Germinal center (tissue), 1 donor: ENCODE measurements at places on chromosomes 7 and 10.

- no peak for DNase-seq
Observed at GRCh38 chr7:157508477-157508881, 171.7 kb downstream of the DNAJB6 start.

DNA sequence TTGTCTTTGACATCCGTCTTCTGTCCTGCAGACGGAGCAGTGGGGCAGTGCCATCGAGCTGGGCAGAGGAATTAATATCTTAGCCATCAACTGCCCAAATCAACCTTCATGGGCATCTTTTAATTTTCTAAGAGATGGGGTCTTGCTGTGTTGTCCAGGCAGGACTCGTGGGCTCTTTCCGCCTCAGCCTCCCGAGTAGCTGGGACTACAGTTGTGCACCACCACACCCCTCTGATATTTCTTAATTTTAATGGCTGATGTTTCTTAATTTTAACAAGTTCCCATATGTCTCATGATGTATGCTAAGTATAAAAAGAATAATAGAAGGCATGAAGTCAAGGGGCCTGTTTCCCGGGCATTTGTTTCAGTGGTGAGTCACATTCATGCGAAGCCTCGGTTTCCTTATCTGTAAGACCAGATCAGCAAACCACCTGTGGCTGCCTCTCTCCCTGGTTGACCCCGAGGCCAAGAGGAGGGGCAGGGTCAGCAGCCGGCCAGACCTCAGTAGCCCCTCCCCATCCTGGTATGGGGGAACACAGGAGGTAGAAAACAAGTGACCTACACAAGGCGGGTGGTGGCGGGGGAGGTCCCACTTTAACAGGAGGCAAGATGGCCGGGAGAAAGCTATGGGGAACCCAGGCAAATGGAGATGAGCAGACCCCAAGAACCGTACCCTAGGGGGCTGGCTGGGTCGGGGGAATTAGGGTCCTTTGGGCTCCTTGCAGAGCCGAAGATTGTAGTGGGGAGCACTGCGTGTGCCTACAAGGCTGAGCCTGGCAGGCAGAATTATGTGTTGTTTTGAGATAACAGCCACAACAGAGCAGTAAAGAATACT, 85.5 kb downstream of the CUX1 start:
- DNase-seq, result no peak

DNA sequence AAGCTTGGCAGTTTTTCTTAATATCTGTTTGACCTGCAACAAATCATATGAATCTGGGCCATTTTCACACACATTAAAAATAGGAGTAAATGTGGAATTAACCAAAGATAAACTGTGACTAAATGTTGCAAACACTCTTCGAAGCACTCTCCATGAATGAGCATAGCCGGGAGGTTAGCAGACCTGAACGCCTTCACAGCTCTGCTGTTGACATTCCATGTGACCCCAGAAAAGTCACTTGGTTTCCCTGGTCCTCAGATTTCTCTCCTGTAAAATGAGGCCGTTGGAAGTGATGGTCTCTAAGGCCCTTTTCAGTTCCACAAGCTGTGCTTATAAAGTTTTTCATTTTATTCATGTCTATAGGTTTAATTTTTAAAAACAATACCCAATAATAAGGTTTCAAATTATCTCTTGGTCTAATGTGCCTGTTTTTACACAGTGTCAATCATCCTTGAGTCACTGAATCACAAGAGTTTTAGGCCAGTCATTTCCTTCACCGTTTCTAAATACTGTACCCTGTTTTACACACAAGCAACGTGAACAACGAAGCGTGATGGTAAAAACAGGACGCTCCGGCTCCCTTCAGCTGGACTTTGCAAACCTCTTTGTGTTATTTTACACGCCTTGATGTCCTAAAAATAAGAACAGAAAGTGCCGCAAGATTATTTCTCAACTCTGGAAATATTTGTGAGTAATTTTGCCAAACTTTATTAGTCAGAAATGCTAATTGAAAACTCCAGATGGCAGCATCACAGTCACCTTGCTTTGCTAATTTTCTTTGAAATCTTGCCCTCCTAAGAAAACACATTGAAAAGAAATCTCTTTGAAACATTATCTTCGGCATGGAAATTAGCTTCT, 38.6 kb upstream of the MET start:
- peak; percentile 15 for DNase-seq

DNA sequence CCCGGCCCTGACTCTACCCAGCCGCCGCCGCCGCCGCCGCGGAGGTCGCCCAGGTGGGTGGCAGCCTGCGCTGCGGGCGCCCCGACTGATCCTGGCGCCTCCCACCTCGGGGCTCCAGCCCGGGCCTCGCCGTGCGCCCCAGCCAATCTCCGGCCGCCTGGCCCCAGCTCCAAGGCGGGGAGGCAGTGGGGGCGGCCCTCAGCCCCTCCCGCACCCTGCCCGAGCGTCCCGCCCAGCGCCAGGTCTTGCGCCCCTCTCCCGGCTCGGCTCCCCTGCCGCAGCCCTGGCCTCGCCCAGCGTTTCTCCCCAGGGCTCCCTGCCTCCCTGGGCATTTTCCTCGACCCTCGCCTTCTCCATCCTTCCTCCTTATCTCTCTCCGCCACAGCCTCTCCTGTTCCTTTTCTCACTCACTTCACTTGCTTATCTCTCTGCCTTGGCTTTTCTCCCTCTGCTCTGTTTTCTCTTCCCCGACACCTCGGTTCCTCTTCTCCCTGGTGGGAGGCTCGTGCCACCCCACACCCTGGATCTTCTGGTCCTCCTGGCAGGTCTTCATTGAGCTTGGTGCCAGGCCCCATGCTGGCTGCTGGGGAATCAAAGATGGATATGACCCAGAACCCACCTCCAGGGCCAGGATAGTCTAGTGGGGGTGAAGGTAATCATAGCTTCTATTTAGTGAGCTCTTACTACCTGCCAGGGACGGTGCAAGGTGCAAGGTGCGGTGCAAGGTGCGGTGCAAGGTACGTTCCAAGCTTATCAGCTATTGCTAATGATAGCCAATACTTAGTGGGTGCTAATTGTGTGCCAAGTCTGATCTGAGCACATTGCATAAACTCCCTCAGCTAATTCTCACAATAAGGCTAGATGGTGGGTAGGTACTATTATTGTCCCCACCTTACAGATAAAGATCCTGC, at the start of gene SFRP5:
Gene SFRP5 (minus strand): TSS at position 87 of the 911 bp plus-strand sequence. CDS start 166 bp downstream, outside the sequence.
- DNase-seq, result no peak

DNA sequence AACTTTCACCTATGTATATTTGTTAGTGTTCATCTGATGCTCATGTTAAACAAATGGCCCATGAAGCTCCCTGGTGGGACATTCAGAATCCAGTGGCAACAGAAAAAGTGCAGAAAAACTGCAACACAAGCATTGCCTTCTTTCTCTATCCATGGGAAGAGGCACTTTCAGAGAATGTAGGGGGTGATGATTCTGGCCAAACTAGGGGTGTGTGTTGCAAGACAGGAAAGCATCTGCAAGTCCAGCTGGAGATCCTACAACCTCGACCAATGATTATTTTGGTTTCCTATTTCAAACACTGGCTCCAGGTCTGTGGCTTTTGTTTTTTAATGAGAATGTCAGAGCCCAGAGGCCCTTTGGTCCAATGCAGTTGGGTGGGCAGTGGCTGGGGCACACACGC, 198.7 kb downstream of the CXCL12 start:
- no peak for DNase-seq

DNA sequence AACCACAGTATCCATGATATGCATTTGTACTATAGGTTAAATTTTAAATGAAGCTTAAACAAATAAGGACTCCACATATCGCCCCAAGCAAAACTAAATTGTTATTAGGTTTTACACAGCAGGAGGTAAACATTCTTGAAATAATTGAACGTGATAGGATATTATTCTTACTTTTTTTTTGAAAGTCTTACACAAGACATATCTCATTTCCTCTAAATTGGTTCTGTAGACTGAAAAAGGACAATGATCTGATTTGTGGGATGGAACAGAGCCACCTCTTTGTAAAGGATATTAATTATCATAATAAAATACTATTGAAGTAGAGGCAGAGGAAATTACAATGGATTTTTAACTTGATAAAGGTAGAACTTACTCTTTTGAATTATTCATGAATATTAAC, 155.1 kb upstream of the SEMA3D start:
- no peak for DNase-seq

- no peak for DNase-seq
Observed at GRCh38 chr7:46424934-46425333, 503.9 kb upstream of the IGFBP3 start.

- DNase-seq, result peak; percentile 10
Observed at GRCh38 chr7:66952343-66953043, 31.5 kb downstream of the TMEM248 start.

- no peak for DNase-seq
Observed at GRCh38 chr7:36045830-36046341, 107.2 kb upstream of the EEPD1 start.

GRCh38 chr10:116892907-116893685, 43.8 kb downstream of the ENO4 start:
- no peak for DNase-seq

- no peak for DNase-seq
Observed at GRCh38 chr7:517774-518629, 1.6 kb downstream of the PDGFA start.

DNA sequence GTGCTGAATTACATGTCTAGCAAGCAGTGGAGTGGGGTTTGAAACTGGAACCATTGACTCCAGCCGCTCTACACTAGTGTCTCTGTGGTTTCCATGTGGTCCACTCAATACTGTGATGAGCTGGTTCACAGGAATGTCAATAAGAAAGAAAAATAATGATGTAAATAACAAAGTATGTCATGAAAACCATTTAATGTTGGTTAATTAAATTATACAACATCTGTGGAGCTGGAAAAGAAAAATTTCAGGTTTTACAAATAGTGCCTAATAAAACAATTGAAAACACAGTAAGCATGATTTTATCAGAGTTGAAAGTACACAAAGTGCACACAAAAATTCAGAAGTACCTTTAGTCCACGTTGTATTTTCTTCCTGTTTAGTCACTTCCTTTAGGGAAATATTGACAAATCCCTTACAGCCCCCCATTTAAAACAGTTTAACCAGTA, 28.7 kb upstream of the NAMPT start:
- no peak for DNase-seq

DNA sequence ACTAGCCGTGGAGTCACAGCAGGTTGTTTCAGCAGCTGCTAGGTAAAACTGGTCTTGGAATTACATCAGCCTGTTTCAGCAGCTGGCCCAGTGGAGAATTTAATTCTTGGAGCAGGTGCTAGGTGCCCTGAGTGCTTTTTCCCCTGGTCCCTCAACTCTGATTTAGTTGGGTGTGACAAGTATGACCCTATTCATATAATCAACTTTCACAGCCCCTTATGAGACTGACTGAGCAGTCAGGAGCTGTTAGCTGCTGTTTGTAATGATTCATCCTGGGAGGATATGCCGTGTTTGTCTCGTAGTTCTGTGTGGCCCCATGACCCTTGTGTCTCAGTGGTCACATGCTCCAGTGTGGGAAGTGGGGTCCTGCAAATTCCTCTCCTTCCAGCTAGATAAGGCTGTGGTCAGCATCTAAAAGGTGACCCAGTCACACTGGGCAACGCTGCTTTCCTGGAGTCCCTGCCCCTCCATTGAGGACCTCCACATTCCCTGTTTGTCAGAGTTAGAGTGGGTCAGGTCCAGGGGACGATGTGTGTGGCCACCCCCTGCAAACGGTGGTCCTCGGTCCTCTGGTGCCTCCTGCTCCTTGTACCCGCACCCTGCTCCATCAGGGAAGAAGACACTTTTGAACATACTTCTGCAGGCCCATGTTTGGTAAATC, 28.3 kb downstream of the TBATA start:
- DNase-seq, result no peak

- no peak for DNase-seq
Observed at GRCh38 chr7:32221056-32221455, 150.8 kb upstream of the PDE1C start.

DNA sequence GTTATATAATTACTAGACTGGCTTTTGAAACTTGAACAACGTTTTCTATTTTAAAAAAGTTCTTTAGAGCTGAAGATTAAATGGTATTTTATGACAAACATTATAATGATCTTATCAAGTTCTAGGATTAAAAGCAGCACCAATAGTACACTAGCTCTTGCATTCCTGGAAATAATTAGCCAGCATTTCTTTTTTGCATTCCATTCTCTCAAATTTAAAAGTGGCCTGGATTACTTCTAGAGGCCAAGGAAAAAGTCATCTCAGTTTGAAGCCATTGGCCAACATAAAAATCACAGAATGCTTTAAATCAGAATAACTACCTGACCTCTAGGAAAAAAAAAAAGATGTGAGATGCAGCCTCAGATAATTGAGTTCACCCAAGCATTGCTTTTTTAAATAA, 1326.4 kb upstream of the SORCS1 start:
- no peak for DNase-seq

DNA sequence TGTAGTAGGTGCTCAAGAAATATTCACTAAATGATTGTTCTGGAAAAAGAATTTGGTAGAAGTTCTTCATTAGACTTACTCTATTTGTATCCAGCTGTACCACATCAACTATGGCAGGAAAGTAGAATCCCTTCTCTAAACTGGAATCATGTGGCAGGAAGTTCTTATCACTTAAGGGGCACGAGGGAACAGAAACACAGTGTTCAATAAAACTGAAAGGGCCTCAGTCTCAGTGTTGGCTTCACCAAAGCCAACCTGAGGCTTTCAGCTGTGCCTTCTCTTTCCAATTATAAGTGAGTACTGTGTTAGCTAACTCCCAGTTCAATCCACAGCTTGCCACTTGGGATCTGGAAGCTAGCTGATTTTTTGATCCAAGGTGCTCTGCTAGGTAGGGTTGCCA, 257.6 kb upstream of the LRGUK start:
- no peak for DNase-seq

DNA sequence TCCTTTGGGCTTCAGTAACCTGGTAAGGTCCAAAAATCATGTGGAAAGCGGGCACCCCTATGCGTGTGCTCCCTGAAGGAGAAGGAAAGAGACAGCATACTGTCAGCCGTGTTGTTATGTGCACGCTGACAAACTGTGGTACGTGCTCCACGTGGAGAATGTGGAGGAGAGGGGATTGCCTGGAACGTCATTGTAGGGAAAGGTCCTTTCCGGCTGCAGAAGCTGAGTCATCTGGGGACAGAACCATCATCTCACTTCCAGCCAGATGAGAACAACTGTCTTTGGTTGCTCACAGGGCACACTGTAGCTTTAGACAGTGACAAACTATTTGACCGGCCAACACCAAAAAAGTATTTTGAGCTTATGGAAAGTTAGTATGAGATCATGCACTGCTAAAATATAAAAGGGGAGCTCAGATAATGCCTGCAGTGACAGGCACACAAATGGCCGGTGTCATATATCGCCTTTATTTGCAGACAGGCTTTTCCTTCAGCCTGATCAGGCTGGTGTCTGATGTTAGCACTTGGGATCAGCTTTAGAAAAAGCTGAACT, 38.8 kb upstream of the GRB10 start:
- DNase-seq, result no peak

DNA sequence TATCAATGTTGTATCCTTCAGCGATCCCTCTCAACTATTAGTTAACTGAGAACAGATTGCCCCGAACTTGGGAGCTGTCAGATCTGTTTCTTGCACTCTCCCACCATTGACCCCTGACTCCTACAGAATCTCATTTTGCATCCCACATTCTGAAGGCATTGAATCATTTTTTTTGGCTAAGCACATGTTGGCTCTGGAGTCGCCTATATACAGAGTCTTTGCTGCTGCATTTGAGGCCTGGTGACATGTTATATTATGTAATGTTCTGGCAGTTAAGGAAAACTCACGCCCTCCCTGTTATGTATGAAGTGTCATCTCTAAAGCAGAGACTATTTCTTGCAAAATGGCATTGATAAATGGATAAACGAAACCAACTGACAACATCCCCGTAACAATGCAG, 159.2 kb upstream of the ITGB1 start:
- no peak for DNase-seq

GRCh38 chr10:91559750-91560149, 73.1 kb downstream of the PPP1R3C start:
- no peak for DNase-seq
